ENCODE measurements at places on chromosomes 4 and X.

DNA sequence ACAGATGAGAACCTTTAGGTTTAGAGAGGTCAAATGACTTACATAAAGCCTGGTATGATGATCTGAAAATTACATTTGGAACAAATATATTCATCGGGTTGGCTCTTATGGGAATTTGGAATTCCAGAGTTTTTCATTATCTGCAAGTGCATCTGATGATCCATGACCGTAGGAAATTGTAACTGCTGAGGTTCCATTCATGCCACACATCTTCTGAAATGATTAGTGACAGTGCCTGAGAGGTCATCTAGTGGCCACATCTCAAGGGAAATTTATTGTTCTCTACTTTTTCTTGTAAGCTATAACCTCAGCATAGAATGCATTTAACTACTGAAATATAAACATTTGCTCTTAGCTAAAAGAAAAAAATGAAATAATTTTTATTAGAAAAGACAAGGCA, 105.8 kb upstream of the NWD2 start:
- DNase-seq = no peak

GRCh38 chrX:68345025-68345424, 88.3 kb downstream of the OPHN1 start:
- DNase-seq = no peak

GRCh38 chrX:9320940-9321339, 143.9 kb upstream of the TBL1X start:
- no peak for DNase-seq

DNA sequence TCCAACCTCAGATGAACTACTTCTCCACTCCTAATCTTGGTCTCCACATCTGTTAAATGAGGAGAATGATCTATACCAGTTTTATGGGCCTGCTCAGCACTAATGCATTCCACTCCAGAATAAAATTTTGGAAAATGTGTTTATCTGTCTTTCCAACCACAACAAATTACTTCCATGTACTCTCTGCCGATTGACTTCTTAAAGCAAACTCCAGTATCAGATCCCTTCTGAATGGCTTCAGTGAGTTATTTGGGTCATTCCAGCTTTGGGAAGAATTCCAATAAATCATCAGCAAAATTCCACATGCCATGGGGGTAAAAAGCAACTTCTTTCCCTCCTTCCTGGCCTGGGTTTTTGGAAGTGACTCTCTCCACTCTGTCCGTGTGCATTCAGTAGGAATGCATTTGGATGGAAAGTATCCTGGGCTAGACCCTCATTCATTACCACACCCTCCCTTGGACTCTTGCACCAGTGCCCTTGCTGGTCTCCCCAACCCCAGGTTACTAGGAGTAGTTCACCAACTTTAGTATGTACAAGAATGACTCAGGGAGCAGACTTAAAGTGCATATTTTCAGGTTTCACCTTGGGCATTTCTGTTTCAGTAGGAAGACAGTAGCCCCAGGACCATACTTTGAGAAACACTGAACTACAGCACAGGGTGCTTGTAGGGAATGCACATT, 15.4 kb upstream of the ADH6 start:
- DNase-seq = no peak

DNA sequence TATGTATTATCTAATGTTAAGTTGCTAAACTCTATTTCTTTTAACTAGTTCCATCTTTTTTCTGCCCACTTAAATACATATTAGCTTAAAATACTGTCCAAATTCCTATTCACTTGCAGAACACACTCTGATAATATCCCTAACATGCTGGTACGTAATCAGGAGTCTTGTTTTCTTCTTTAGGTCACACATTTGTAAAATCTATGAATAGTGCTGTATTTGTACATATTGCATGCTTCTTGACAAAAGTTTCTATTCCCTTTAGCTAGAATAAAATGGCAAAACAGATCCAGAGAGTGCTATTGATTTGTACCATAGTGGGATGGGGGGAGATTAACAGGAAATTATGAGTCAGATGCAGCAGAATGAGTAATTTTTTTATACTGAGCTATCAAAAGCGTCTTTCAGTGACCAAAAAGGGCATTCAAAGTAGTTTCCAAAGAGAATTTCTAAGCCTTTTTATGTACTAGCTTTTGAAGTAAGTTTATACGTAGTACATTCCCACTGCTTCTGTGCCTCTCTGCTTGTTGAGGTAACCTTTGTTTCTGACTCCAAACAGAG, 126.5 kb downstream of the PTPN13 start:
- no peak for DNase-seq

Data from LHCN-M2 (cell line).